ENCODE measurements at places on chromosomes 2 and 18.
A peak's percentile ranks its signal among the peaks of the same experiment; 100 is the strongest.

GRCh38 chr2:15560140-15560987 is 770 bp downstream of the NBAS start:
- 0 out of 2 replicates have a peak, but pooled peaks cover 3% of the 10 kb centered on the region for H3K4me1 ChIP-seq
- no peaks in the 10 kb centered on the region for H3K27me3 ChIP-seq
- H3K27ac ChIP-seq: no peak overlapping the region
- peak overlapping the region; percentile 99 for H3K4me3 ChIP-seq
- DNase-seq: no peak
- H3K36me3 ChIP-seq: no peaks in the 10 kb centered on the region

DNA sequence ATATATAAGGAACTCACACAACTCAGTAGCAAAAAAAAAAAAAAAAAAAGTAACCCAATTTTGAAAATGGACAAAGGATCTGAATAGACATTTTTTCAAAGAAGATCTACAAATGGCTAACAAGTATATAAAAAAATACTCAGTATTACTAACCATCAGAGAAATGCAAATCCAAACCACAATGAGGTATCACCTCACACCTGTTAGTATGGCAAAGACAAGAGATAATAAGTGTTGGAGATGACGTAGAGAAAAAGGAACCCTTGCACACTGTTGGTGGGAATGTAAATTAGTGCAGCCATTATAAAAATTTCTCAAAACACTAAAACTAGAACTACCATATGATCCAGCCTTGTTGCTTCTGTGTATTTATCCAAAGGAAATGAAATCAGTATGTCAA is 5.8 kb upstream of the CNDP1 start:
- H3K4me1 ChIP-seq: no peaks in the 10 kb centered on the region
- no peak overlapping the region for H3K4me3 ChIP-seq
- no peak overlapping the region for H3K27ac ChIP-seq
- DNase-seq: no peak

DNA sequence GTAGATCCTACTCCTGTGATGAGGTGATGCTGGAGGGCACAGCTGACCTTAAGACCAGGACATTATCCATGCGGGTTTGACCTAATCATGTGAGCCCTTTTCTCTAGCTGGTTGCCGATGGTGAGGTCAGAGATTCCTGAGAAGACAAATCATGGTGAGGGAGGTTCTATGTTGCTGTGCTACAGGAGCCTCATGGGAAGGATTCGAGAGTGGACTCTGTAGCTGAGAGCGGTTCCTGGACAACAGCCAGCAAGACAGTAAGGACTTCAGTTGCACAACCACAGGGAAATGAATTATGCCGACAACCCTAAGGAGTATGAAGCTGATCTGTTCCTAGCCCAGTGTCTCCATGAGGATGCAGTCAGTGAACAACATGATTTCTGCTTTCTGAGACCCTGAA is 80.4 kb downstream of the EPB41L3 start:
- H3K4me1 ChIP-seq: no peaks in the 10 kb centered on the region
- no peak for DNase-seq
- H3K36me3 ChIP-seq: no peaks in the 10 kb centered on the region

GRCh38 chr2:39682066-39682692 is 16.5 kb downstream of the TMEM178A start:
- H3K4me3 ChIP-seq: no peak overlapping the region
- H3K4me1 ChIP-seq: 0 out of 2 replicates have a peak, but pooled peaks cover 10% of the 10 kb centered on the region
- H3K27me3 ChIP-seq: no peaks in the 10 kb centered on the region
- H3K27ac ChIP-seq: no peak overlapping the region
- H3K36me3 ChIP-seq: peaks cover 10% of the 10 kb centered on the region

- no peak for DNase-seq
- no peaks in the 10 kb centered on the region for H3K27me3 ChIP-seq
- H3K27ac ChIP-seq: no peak overlapping the region
- no peak overlapping the region for H3K4me3 ChIP-seq
Measured at GRCh38 chr2:58107803-58108710, 61.5 kb downstream of the VRK2 start.

- no peak overlapping the region for H3K27ac ChIP-seq
- no peak overlapping the region for H3K4me3 ChIP-seq
- H3K4me1 ChIP-seq: no peaks in the 10 kb centered on the region
- H3K36me3 ChIP-seq: no peaks in the 10 kb centered on the region
- no peaks in the 10 kb centered on the region for H3K27me3 ChIP-seq
Measured at GRCh38 chr18:54327818-54328217, 29.8 kb downstream of the STARD6 start.

- H3K36me3 ChIP-seq: no peaks in the 10 kb centered on the region
- H3K27me3 ChIP-seq: no peaks in the 10 kb centered on the region
- H3K4me1 ChIP-seq: peaks cover 4% of the 10 kb centered on the region
Measured at GRCh38 chr2:201901786-201902185, 95.4 kb downstream of the CDK15 start.

- H3K4me3 ChIP-seq: peak overlapping the region; percentile 25
- no peak overlapping the region for H3K27ac ChIP-seq
- H3K27me3 ChIP-seq: no peaks in the 10 kb centered on the region
- H3K36me3 ChIP-seq: peaks cover 5% of the 10 kb centered on the region
- peak; percentile 33 for DNase-seq
Measured at GRCh38 chr2:203484266-203485112, 50.6 kb downstream of the RAPH1 start.

GRCh38 chr18:7953095-7953958 is 386.2 kb downstream of the PTPRM start:
- no peak overlapping the region for H3K27ac ChIP-seq
- no peak overlapping the region for H3K4me3 ChIP-seq
- peaks cover 5% of the 10 kb centered on the region for H3K4me1 ChIP-seq
- no peak for DNase-seq

DNA sequence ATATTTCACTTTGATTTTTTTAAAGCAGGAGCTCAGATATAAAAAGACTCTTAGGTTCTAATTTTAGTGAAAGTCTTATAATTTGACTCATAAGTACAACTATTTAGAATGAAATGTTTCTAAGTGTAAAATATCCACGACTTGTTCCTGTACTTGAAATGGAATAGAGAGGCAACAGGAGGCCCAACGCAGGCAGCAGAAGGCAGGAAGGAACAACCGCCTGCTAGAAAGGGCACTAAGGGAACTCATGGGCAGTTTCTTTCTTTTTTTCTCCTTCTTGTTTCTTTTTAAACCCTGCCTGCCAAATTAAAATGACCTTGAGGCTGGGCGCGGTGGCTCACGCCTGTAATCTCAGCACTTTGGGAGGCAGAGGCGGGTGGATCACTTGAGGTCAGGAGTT is 51.0 kb downstream of the RBMS1 start:
- H3K27me3 ChIP-seq: no peaks in the 10 kb centered on the region
- H3K4me3 ChIP-seq: no peak overlapping the region
- peaks cover 50% of the 10 kb centered on the region for H3K36me3 ChIP-seq
- DNase-seq: no peak
- H3K27ac ChIP-seq: no peak overlapping the region
- H3K4me1 ChIP-seq: no peaks in the 10 kb centered on the region

DNA sequence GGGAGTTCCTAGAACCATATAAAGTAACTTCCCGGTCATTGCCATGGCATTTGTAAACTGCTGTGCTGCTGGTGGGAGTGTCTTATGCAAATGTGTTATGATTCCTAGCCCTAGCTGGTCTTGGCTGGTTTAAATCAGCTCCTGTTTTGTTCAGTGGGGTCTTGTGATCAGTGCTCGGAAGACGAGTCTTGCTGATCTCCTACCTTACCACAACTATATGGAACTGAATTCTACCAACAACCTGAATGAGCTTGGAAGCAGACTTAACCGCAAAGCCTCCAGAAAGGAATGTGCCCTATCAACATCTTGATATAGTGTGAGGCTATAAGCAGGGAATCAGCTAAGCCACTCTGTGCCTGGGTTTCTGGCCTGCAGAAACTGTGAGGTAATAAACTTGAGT is 33.5 kb downstream of the POLE4 start:
- no peaks in the 10 kb centered on the region for H3K36me3 ChIP-seq
- H3K4me3 ChIP-seq: no peak overlapping the region
- H3K27me3 ChIP-seq: no peaks in the 10 kb centered on the region
- peaks cover 3% of the 10 kb centered on the region for H3K4me1 ChIP-seq
- DNase-seq: no peak
- no peak overlapping the region for H3K27ac ChIP-seq

DNA sequence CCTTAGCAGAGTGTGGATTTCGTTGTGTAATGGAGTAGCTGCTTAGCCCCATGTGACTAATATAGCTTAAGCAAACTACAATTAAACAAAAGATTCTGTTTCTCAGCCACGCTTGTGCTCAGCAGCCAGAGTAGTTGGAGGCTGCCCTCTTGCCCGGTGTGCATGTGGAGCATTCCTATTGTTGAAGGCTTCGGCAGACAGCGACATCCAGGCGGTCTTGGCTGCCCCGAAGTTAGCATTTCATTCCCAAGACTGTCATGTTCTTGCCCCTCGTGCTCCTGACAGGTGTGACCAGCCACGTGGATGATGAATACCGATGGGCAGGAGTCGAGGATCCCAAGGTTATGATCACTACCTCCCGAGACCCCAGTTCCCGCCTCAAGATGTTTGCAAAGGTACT is 2.4 kb downstream of the IMP4 start:
- 0 out of 2 replicates have a peak, but pooled peaks cover 2% of the 10 kb centered on the region for H3K4me1 ChIP-seq
- peak overlapping the region; percentile 100 for H3K4me3 ChIP-seq
- no peak for DNase-seq
- H3K27ac ChIP-seq: no peak overlapping the region

- H3K36me3 ChIP-seq: peaks cover 5% of the 10 kb centered on the region
- H3K4me3 ChIP-seq: no peak overlapping the region
- H3K4me1 ChIP-seq: no peaks in the 10 kb centered on the region
- H3K27me3 ChIP-seq: no peaks in the 10 kb centered on the region
- no peak for DNase-seq
- no peak overlapping the region for H3K27ac ChIP-seq
Measured at GRCh38 chr2:238974081-238974480, 126.2 kb downstream of the TWIST2 start.

DNA sequence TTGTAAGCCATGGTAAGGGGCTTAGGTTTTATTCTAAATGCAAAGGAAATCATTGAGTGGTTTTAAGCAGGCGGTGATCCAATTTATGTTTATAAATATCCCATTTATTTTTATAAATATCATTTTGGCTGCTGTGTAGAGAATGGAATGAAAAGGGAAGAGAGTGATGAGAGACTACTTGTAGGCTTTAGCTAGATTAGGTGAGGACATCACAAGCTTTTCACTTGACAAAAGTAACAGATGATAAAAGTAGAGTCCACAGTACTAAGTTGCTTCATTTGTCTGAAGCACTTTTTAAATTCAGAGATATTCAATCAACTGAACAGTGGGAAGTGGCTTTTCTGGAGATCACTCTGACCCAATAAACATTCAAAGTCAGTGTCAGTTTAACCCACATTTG is 65.4 kb upstream of the FSHR start:
- no peaks in the 10 kb centered on the region for H3K4me1 ChIP-seq
- H3K27me3 ChIP-seq: no peaks in the 10 kb centered on the region
- H3K4me3 ChIP-seq: no peak overlapping the region
- no peak overlapping the region for H3K27ac ChIP-seq
- no peaks in the 10 kb centered on the region for H3K36me3 ChIP-seq
- no peak for DNase-seq

DNA sequence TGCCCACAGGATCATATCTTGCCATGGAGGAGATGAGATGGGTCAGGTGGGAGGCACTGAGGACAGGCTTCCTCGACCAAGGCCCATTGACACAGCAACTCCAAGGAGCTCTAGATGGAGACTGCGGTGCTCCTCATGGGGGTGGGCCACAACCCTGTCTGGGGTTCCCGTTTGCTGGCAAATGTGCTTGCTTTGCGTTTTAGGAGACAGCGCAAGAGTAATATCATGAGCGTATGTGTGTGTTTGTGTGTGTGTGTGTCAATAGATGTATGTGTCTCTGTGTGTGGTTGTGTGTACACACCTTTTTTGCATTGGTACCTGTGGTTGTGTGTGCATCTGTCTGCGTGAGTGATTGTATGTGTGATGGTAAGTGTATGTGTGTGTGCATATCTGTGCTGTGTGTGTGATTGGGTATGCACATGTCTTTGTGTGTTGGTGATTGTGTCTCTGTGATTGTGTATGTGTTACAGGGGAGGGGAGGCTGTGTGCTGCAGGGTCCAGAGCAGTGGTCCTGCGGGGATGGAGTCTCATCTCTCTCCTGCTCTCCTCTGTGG is 4.4 kb downstream of the FBLN7 start:
- H3K36me3 ChIP-seq: no peaks in the 10 kb centered on the region
- H3K4me1 ChIP-seq: no peaks in the 10 kb centered on the region
- peaks cover 17% of the 10 kb centered on the region for H3K27me3 ChIP-seq
- H3K4me3 ChIP-seq: no peak overlapping the region

DNA sequence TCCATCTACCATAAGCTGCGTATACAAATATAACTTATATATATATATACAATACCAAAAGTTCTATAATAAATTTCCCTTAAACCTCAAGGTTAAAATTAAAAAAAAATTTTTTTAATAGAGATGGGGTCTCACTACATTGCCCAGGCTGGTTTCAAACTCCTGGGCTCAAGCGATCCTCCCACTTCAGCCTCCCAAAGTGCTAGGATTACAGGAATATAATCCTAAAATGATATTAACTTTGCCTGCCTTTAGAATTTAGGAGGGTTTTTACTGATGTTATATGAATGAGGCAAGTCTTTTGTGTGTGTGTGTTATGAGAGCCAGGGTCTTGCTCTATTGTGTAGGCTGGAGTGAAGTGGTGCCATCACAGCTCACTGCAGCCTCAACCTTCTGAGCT is 49.2 kb downstream of the HNRNPLL start:
- DNase-seq: no peak
- peaks cover 4% of the 10 kb centered on the region for H3K36me3 ChIP-seq
- H3K4me3 ChIP-seq: no peak overlapping the region
- H3K27ac ChIP-seq: no peak overlapping the region
- no peaks in the 10 kb centered on the region for H3K27me3 ChIP-seq

DNA sequence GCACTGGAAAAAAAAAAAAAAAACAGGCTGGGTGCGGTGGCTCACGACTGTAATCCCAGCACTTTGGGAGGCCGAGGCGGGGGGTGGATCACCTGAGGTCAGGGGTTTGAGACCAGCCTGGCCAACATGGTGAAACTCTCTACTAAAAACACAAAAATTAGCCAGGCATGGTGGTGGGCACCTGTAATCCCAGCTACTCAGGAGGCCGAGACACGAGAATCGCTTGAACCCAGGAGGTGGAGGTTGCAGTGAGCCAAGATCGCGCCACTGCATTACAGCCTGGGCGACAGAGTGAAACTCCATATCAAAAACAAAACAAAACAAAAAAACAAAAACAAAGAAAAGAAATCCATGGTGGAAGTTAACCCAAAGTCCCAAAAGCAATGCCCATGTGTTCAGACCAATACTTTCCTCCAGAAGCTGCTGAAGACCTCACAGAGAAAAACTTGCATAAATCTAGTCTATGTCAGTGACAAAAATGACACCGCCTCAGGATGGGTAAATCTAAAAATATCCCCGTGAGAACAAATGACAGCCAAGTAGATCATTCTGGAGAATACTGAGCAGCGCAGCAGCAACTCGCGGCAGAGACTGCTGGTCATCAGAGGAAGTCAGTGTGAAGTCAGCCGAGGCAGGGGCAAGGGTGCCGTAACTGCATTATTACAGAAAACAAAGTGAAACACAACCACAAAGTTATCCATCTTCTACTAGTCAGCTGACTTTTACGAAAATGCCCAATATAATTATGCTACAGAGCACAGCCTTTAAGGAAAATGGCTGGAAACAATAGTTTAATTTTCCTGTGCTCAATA is 41.0 kb downstream of the LPIN2 start:
- H3K36me3 ChIP-seq: no peaks in the 10 kb centered on the region
- no peak overlapping the region for H3K4me3 ChIP-seq
- H3K27me3 ChIP-seq: no peaks in the 10 kb centered on the region
- no peak overlapping the region for H3K27ac ChIP-seq
- peaks cover 3% of the 10 kb centered on the region for H3K4me1 ChIP-seq
